Activated naive CD8-positive, alpha-beta T cell treated with anti-CD3 and anti-CD28 coated beads, Interleukin-2, amount 50 U/mL, for 24 hours (primary cell): ENCODE measurements at places on chromosomes 7 and 10.

DNA sequence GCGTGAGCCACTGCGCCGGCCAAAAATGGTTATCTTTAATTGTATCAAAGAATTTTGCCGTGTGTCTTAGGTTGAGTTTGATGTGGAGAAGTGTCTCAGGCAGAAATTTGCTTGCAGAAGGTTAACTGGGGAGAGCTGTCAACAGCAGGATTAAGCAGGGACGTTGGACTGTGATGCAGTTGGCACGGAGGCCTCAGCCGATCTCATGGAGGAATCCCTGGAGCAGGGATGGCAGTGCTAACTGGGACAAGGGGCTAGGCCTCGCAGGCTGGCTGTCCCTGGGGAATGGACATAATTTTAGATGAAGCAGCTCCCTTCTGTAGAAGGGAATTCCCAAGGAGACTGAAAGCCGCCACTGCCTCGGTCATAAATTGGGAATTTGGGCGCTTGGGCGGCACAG is 12.3 kb upstream of the KIF5B start:
- no peak for DNase-seq

DNA sequence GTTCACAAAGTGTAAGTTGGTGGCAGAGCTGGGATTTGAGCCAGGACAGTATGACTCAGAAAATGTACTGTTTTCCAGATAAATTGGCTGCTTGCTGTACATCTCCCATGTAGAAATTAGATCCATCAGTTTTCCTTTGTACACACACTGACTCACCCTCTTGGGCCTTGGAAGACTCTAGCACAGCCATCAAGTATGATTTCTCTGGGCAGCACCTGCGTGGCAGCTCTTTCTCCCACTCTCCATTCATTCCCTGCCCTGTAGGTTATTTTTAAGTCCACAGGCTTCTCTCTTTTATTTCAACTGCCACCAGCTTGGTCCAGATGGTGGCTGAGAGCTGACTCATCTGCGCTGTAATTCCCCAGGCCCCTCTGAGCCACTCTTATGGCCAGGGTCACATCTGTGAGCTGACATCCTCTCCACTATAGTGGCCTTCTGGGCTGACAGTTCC is 28.3 kb upstream of the SDK1 start:
- DNase-seq = no peak

DNA sequence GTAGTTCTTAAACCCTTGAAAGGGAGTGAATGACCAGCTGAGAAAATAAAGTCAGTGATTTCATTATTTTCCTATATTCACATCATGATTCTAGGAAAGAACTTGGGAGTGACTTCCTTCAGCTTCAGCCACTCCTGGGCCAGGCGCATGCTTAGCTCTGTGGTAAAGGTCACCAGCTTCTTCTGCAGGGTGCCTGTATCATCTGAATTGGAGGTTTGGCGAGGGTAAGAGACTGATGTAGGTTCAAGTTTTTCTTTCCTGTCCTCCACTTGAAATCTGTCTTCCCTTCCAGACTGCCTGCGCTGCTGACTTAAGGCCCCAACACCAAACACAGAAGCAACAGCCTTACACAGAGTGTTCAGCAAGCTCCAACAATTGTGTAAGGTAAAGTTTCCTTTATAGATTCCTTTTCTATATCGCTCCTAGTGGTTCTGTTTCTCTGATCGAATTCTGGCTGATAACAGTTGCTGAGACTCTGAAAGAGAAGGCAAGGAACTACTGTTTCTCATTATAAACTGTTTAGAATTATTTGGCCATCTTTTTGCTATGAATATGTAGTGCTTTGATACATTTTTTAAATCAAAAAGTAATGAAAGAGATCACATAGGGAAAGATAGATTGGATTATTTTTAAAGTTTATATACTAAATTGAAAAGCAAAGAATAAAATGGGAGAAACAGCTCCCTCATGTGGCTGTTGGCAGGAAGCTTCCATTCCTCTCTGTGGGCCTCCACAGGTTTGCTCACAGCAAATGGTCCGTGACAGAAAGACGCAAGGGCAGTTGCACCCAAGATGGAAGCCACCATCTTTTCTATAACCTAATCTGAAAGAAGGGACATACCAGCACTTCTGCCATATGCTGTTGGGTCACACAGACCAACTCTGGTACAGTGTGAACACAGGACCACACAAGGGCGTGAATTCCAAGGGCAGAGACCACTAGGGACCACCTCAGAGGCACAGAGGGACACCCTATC is 14.0 kb downstream of the GATAD1 start:
- DNase-seq = peak; percentile 10

- no peak for DNase-seq
These were observed 4.9 kb downstream of the PURB start for GRCh38 chr7:44880317-44881018.

DNA sequence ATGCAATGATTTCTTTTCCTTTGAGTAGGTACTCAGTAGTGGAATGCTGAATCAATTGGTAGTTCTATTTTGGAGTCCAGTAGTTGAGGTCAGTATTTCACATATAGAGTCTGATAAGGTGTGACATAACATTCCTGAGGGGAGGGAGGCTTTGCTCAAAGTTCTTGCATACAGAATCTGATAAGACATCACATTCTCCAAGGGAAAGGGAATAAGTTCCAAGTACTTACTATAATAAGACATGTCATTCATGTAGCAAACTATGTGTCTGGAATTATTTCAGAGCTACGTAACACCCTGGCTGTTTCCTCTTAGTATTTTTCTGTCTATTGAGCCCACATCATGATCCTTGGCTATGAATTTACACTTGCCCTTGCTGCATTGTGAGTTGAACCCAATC is 74.3 kb upstream of the POM121L12 start:
- DNase-seq = no peak

DNA sequence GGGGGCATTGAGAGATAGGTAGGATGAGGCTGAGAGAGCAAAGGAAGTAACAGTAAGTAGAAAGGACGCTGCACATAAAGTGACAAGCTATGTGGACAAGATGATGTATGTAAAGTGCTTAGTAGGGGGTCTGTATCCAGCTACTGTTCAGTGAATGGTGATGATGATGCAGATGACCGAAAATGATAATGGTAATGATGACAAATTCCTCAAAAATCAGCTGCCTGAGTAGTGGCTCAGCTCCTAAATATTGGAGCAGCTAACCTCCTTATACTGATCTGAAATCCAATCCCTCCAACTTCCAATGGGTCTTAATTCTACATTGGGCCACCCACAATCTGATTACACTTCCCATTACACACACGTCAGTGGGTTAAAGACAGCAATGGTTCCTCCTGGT is 27.1 kb upstream of the KCNMA1 start:
- DNase-seq = no peak

DNA sequence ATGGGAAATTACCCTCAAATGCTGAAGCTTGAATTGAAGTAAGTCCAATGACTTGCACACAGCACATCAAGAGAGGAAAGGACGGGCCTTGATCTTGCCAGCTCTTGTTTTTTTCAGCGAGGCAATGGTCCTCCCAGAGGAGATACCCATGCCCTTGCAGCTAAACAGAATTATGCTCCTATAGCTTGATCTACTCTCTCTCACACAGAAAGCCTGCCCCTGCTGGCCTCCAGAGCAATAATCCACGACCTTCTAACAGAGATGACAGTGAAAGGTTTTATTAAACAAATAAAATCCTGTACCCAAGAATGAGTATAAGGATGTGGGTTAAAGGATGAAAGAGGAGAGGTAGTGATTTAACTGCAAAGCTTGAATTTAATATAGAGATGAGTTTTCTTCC is 268.0 kb downstream of the ADRA2A start:
- DNase-seq = no peak

DNA sequence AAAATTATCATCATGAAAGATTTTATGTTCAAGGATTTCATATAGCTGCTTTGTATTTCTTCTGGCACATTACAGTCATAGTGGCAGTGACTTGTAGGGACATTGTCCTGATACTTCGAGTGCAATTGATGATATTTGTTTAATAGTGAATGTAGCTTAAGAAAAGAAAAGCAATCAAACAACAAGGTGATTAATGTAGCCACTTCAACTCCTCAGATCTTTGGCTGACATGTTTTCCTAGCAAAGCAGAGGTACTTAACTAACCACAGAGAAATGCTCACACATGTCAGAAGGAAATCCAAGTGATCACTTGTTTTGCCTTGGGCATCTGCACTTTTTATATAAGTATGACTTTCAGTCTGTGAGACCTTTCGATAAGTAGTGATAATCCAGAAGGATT is 470.3 kb downstream of the AUTS2 start:
- DNase-seq = no peak

GRCh38 chr7:28174442-28174841 is 6.2 kb downstream of the JAZF1 start:
- DNase-seq = no peak

GRCh38 chr10:108848046-108848445 is 1075.3 kb downstream of the XPNPEP1 start:
- no peak for DNase-seq

DNA sequence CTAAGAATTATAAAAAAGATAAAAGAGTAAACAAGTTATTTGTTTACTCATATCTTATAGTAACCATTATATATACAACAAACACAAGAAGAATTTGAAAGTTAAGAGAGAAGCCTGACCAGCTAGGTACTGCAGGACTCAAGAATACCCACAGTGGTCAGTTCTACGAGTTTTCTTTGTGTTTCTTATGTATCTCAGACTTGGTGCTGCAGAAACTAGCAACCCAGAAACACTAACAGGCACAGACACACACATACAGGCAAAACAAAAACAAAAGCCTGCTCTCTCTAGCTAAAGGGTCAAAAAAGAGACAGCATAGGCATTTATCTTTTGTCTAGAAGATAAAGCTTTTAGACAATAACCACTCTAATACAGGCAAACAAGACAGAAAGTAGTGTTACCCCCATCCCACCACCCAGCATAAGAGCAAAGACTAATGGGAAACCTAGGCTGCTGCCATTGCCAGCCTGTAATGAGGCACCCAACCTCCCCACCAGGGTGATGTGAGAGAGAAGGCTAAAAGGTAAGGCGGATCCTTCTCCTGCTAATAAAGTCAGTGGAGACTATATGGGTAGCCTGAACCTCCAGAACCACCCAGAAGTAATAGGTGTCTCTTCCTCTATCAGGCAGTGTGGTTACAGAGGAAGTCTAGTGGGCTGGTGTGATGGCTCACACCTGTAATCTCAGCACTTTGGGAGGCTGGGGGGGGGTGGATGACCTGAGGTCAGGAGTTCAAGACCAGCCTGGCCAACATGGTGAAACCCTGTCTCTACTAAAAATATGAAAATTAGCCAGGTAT is 113.9 kb downstream of the DNAJC1 start:
- no peak for DNase-seq

GRCh38 chr10:131902691-131903090 is 1.9 kb downstream of the PPP2R2D start:
- no peak for DNase-seq

GRCh38 chr10:86716466-86716865 is 40.0 kb upstream of the BMPR1A start:
- no peak for DNase-seq

- no peak for DNase-seq
These were observed 169.0 kb upstream of the GPR26 start for GRCh38 chr10:123496996-123497660.

DNA sequence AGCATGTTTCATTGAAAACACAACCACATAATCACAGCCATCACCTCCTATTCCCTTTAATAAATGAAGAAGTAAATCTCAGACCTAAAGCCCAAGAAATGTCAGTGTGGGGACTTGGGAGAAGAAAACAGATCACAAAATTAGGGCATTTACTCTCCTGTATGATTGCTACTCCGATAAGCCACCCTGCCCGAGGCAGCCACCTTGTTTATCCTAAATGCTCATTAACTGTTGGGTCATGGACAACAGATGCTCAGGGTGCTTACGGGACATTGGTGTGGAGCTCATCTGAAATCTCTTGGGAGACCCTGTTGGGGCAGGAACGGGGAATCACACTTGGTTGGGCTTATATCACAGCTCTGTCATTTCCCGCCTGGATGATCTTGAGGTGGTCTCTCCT is 17.5 kb upstream of the CHST15 start:
- DNase-seq = no peak

- DNase-seq = no peak
These were observed 29.9 kb downstream of the GSAP start for GRCh38 chr7:77386165-77386822.

- no peak for DNase-seq
These were observed 39.5 kb downstream of the PRKAG2 start for GRCh38 chr7:151837285-151838042.

DNA sequence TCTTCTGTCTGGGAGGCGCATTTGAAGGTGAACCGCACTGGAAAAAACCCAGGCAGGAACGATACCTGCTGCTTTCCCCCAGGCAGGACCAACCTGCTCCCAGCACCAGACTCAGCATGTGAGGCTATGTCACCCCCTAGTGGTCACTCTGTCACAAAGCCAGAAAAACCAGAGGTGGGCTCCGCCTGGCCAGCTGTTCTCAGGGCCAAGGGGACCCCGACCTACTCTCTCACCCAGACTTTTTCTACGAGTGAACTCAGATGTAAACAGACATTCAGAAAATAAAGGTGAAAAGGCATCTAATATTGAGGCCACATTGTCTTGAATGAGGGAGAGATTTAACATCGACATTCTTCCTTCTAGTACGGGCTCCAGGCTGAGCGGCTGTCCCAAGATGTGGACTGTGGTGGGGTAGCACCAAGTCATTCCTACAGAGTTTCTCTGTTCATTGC is 117.3 kb downstream of the PRKAG2 start:
- DNase-seq = peak; percentile 67

DNA sequence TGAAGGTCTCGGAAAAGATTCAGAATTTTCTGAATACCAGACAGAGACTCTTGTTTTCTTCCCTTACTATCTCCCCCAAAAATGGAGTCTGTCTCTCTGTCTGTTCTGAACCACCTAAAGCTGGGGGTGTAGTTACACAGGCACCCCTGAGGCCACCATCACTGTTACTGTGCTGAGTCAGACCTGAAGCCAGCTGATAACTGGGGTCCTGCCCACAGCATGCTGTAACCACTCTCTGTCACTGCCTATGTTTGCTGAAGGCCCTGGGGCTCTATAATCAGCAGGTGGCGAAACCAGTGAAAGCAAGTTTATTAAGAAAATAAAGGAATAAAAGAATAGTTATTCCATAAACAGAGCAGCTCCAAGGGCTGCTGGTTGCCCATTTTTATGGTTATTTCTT is 575.2 kb upstream of the POT1 start:
- no peak for DNase-seq

DNA sequence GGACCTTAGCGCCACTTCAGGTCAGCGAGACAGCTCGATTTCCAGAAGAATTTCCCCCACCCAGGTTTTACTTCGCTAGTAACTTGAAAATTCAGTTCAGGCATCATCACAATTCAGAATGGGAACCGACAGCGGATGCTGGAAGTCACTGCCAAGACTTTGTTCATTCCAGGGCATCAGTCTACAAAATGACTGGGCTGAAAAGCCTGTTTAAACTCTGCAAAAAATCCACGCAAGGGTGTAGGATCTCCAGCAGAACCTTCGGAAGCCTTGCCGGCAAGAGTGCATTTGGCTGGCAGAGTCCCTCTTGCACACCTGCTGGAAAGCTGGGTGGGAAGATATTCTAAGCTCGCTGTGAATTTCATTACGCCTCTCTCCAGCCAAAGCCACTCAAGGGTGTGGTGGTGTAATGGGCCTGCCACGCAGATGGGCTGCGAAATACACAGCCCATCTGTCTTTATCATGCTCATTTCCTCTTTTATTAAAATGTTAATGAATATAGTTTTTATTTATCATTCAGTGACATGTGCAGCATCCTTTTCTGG is 672.0 kb upstream of the FOXK1 start:
- DNase-seq = no peak
